ENCODE measurements at places on chromosomes 1 and 21.

- no peak for DNase-seq
Observed at GRCh38 chr1:197343663-197344273, 75.7 kb downstream of the CRB1 start.

GRCh38 chr1:115867216-115867615 lies 26.3 kb upstream of the NHLH2 start:
- no peak for DNase-seq

DNA sequence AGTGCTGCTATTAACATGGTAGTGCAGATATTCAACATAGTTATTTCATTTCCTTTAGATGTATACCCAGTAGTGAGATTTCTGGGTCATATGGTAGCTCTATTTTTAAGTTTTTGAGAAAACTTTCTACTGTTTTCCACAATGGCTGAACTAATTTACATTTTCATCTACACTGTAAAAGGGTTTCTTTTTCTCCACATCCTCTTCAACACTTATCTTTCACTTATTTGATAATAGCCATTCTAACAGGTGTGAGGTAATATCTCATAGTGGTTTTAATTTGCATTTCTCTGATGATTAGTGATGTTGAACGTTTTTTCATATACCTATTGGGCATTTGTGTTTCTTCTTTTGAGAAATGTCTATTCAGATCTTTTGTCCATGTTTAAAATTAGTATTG lies 149.8 kb downstream of the PDE4B start:
- DNase-seq, result no peak

DNA sequence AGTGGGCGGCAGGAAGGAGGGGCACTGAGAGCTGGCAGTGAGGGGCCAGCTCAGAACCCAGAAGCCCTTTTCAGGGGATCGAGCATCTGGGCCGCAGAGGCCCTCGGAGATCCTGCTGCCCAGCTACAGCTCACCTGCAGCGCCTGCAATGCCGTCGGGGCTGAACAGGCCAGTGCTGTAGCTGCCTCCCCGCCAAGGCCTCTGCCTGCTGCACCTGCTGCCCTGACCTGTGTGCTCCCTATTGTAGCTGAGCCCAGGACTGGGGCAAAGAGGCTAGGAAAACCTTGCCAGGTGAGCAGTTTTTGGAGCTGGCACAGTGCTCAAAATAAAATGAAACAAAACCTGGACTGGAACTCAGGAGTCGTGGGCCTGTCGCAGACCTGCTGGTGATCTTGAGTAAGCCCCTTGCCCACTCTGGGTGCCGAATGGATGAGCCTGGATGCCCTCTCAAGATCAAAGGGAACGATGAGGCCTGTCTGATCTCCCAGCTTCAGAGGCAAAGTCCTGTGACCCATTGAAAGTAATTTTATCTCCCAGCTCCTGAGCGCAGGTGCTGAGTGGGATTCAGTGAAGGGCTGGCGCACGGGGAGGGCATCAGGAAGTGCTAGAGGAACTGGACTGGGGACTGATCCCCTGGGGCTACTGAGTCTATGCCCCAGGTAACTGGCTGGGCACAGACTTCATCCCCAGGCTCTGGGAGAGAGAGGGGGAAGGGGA lies 154.6 kb downstream of the FOXD2 start:
- DNase-seq, result no peak

DNA sequence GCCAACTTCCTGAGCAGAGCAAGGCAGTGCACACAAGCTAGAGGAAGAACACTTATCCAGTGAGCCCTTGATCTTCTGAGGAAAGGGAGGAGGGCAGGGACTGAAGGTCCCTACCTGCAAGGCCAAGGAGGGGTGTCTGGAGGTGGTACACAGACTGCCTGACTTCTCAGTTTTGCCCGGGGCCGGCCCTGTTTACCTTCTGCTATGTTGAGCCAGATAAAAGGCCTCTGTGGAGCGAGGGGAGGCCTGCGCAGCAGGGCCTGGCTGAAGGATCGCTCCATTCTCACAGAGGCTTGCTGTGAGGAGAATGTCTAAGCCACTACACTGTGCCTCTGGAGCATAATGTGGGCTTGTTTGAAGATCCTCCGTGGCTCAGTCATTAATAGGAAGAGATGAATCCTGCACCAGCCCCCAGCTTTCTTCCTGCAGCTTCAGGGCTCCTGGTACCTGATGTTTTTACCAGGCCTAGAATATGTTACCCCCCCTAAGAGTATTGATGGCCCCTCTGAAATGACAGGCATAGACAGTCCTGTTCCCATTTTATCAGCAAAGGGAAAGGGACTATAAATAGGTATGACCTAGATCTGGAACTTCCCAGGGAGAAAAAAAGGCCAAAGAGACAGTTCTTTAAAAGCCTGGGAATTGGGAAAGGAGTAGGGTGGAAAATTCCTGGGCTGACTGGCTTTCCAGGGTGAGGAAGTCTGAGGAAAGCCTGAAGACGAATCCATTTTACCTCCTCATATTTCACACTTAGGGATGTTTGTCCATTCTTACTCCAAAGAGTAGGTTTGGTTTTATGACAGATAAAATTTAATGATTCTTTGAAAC lies 4.7 kb downstream of the POGK start:
- DNase-seq, result no peak

DNA sequence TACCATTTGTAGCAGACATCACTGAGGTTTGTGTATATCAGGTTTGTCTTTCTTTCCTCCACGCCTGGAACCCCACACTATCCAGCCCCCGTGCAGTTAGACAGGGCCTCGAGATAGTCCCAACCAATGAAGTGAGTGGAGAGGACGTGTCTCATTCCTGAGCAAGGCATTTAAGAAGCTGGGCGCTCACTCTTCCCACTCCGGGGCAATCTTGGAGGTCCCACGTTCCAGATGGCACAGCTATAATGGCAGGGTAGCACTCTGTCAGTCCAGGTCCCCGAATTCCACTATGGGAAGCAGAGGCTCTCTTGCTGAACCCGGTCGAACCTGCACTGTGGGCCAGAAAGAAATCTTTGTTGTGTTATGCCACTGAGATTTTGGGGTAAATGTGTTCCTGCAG lies 57.3 kb upstream of the CSF3R start:
- no peak for DNase-seq

GRCh38 chr1:67544921-67545320 lies 114.7 kb upstream of the SERBP1 start:
- no peak for DNase-seq

DNA sequence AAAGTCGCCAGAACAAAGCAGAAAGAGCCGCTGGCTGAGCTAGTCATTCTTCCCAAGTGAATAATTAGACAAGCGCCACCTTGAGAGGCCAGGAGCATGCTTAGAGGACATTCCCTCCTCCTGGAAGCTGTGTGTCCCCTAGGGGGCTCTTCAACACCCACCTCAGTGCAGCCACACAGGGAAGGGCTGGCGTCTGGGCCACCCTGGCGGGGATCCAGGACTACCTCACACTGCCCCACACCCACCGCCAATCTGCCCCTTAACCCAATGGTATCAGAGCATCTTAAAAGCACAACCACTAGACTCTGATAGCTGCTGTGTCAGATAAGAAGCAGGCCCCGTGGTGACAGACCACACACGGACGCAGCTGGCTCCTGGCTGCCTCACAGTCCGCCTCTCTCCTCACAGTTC lies 24.9 kb downstream of the SETD4 start:
- no peak for DNase-seq

DNA sequence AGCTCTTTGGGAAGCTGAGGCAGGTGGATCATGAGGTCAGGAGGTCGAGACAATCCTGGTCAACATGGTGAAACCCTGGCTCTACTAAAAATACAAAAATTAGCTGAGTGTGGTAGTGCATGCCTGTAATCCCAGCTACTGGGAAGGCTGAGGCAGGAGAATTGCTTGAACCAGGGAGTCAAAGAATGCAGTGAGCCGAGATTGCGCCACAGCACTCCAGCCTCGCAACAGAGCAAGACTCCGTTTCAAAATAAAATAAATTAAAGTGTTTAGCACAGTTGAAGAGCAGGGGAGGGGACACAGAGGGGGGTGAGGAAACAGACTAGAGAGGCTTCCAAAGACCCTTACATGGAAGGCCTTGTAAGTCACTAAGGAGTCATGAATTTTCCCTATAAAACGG lies 131.2 kb upstream of the SPATA6 start:
- no peak for DNase-seq

DNA sequence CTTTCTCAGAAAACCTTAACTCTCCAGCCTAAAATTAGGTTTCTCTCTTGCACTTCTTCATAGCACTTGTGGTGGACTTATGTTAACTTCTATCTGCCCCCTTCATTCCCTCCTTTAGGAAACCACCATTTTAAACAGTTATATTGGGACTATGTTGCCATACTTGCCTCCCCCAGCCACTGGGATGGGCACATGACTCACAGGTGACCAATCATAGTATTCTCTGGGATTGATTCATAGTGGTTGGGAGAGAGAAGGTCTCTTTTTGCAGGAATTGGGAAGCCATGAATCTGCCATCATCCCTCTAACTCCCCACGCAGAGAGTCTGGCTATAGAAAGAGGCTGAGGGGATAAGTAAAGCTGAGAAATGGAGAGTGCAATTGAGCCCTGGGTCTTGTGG lies 50.4 kb upstream of the NRDC start:
- no peak for DNase-seq

DNA sequence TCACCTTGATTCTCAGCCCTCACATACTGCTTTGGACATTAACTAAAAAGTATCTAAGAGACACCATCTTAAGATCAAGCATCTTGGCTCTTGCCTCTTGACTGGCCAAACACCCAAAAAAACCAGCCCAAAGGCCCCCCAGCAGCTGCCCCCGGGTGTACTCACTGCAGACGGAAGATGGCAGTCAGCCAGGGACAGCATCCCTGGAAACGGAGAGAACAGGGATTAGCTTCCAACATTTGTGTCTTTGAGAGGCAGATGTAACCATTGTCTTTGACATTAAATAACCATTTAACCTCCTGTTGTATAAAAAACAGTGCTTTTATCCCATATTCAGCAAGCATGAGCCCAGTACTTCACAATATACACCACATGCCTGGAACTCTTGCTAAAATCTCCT lies 11.3 kb downstream of the TMEM63A start:
- DNase-seq, result no peak

- no peak for DNase-seq
Observed at GRCh38 chr1:32600034-32600433, 50.3 kb downstream of the ZBTB8OS start.

GRCh38 chr1:212281590-212281989 lies 3.6 kb upstream of the PPP2R5A start:
- DNase-seq, result no peak

DNA sequence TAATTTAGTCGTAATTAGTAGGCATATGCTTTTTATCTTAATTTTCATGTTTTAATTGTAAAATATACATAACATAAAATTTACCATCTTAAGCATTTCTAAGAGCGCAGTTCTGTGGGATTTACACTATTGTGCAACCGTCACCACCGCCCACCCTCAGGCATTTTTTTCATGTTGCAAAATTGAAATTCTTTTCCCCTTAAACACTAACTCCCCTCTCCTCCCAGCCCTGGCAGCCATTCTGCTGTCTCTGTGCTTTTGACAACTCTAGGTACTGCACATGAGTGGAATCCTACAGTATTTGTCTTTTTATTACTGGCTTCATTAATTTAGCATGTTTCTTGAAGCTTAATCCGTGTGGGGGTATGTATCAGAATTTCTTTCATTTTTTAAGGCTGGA lies 7.8 kb downstream of the PIK3CD start:
- no peak for DNase-seq

DNA sequence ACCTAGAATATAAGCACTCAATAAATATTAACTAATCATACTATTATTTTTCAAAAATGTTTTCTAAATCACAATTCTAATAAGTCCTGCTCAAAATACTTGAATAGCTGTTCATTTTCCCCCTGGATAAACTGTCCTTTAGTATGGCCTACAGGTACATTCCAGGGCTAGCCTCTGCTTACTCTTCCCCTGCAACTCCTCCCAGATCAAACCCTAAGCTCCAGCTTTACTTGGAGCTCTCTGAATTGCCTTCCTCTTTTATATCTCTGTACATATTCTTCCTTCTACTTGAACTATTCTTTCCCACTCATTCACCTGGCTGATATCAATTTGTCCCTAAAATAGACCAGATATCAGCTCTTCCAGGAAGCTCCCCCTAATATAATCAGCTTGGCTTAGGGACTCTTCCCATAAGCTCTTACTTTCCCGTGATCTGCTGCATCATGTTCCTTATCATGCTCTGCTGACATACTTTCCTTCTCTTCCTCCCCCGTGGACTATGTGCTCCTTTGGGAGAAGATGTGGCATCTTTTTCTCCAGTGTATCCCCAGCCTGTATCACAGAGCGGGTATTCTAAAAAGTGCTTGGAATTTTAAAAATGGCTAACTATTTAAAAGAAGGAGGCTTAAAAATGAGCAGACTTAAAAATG lies 43.1 kb upstream of the PIGC start:
- no peak for DNase-seq

GRCh38 chr1:53729456-53730223 lies 9.3 kb downstream of the GLIS1 start:
- DNase-seq, result no peak

GRCh38 chr1:246632281-246633168 lies 66.3 kb downstream of the CNST start:
- no peak for DNase-seq

Data from T-helper 17 cell (primary cell).